ENCODE measurements at places on chromosomes 16 and 17. TPM values are rescaled to one million over a fixed set of nuclear protein-coding genes. Genes with fewer than 3 reads are reported as not detected.
A peak's percentile ranks its signal among the peaks of the same experiment; 100 is the strongest.

DNA sequence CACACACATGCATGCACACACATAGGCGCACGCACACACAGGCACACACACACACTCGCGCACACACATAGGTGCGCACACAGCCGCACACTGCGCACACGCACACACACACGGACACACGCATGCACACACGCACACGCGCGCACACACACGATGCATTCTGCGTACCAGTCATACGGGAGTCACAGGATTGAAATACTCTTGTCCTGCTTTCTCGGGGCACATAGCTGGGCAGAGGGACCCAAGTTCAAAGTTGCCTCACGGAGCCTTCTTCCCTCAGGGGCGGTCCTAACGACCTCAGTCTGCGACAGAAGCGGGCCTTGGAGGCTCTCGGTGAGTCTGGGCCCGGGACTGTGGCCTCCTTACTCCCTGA lies 56.0 kb downstream of the MRM1 start:
- no peaks in the 10 kb centered on the region for H3K36me3 ChIP-seq
- peaks cover 9% of the 10 kb centered on the region for H3K27me3 ChIP-seq
- no peaks in the 10 kb centered on the region for H3K4me1 ChIP-seq
- no peak for DNase-seq

KRTAP4-9 gene
- not detected for total RNA-seq

GRCh38 chr16:58448890-58449289 lies 51.1 kb upstream of the NDRG4 start:
- H3K27ac ChIP-seq: no peak overlapping the region
- DNase-seq: no peak
- H3K4me1 ChIP-seq: no peaks in the 10 kb centered on the region
- H3K4me3 ChIP-seq: no peak overlapping the region

- no peaks in the 10 kb centered on the region for H3K4me1 ChIP-seq
- H3K4me3 ChIP-seq: no peak overlapping the region
- no peaks in the 10 kb centered on the region for H3K27me3 ChIP-seq
- H3K36me3 ChIP-seq: no peaks in the 10 kb centered on the region
Measured at GRCh38 chr16:5058476-5058875, 7.3 kb downstream of the C16orf89 start.

- H3K4me1 ChIP-seq: no peaks in the 10 kb centered on the region
- no peak overlapping the region for H3K27ac ChIP-seq
- no peaks in the 10 kb centered on the region for H3K27me3 ChIP-seq
- no peak overlapping the region for H3K4me3 ChIP-seq
- no peak for DNase-seq
Measured at GRCh38 chr16:1561266-1561665, 27.8 kb downstream of the TMEM204 start.

NKD1 gene
- total RNA-seq: 2.3 TPM

C17orf50 gene
- not detected for total RNA-seq

DNA sequence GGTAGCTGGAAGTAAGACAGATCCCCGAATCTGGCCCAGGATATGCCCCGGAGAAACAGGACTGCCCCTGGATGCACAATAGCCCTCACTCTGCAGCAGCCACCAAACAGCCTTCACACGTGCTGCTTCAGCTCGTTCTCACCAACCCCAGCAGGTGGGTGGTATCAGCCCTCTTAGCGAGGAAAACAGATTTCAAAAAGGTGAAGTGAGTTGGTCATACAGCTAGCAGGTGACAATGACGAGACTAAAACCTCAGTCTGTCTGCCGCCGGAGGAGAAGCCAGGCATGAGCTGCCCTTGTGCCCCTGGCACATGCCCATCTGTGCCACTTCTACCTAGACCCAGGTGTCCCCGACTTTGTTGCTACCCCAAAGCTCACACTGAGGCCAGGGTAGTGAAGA lies 92.4 kb downstream of the YPEL2 start:
- H3K27ac ChIP-seq: no peak overlapping the region
- H3K4me3 ChIP-seq: no peak overlapping the region
- H3K4me1 ChIP-seq: no peaks in the 10 kb centered on the region
- no peak for DNase-seq
- no peaks in the 10 kb centered on the region for H3K27me3 ChIP-seq
- no peaks in the 10 kb centered on the region for H3K36me3 ChIP-seq

DNA sequence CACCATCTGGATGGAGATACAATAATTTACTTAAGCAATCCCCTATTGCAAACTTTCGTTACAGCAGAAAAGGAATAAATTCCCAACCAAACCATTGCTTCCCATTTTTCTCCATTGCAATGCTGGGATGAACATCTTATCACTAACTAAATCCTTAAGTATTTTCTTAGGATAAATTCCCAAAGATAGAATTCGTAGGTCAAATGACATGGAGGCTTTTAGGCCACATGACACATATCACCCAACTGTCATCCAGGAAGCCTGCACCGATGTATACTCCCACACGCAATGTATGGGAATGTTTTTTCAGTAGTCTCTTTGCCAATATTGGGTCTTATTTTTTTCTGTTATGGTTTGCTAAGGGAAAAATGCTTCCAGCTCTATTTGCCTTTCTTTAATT lies 1.6 kb upstream of the TLCD2 start:
- no peaks in the 10 kb centered on the region for H3K36me3 ChIP-seq
- H3K27ac ChIP-seq: peak overlapping the region; percentile 84
- H3K4me1 ChIP-seq: peaks cover 17% of the 10 kb centered on the region
- no peak for DNase-seq

DNA sequence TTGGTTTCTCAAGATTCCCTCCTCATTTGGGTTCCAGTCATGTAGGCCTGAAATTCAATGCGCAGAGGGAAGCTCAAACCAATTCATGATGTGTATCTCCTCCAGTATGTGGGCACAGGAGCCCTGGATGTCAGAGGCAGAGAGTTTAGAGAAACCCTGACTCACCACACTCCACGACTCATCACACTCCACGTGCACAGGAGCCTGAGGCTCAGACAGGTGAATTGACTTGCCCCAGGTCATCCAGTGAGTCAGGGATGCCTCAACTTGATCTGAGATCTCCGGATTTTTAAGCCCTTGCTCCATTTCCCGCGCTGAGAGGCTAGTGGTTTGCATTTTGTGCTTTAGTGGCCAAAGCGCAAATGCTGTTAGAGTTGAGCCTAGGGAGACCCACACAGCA lies 183.9 kb downstream of the HAPSTR1 start:
- no peak overlapping the region for H3K27ac ChIP-seq
- no peak for DNase-seq
- H3K4me1 ChIP-seq: no peaks in the 10 kb centered on the region
- H3K27me3 ChIP-seq: no peaks in the 10 kb centered on the region
- H3K36me3 ChIP-seq: no peaks in the 10 kb centered on the region
- H3K4me3 ChIP-seq: no peak overlapping the region

ASPHD1 gene
- 3.9 TPM for total RNA-seq

- H3K4me1 ChIP-seq: no peaks in the 10 kb centered on the region
- H3K27me3 ChIP-seq: no peaks in the 10 kb centered on the region
- H3K36me3 ChIP-seq: no peaks in the 10 kb centered on the region
- DNase-seq: no peak
- H3K27ac ChIP-seq: no peak overlapping the region
Measured at GRCh38 chr17:70716551-70716950, 547.2 kb downstream of the KCNJ2 start.

DNA sequence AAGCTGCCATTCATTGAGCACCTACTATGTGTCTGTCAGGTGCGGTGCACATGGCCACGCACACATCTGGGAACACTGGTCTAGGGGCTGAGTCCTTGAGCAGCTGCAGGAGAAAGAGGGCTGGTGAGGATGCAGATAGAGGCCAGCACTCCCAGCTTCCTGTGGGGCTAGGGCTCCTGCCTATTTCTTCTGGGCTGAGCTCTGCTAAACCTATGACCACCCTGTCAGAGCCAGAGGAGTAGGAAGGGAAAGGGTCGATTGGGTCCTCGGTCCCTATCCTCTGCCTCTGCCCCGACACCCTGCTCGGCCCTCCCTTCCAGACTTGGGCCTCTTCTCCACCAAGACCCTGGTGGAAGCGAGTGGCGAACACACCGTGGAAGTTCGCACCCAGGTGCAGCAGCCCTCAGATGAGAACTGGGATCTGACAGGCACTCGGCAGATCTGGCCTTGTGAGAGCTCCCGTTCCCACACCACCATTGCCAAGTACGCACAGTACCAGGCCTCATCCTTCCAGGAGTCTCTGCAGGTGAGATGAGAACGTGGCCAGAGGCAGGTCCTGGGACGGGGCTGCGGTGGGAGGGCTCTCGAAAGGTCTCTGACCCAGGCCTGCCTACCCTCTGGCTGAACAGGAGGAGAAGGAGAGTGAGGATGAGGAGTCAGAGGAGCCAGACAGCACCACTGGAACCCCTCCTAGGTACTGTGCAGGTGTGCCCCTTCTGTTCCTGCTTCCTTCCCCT lies 4.0 kb upstream of the TMEM88 start:
- H3K27ac ChIP-seq: no peak overlapping the region
- H3K4me3 ChIP-seq: no peak overlapping the region
- peaks cover 9% of the 10 kb centered on the region for H3K4me1 ChIP-seq
- peak; percentile 23 for DNase-seq
- H3K27me3 ChIP-seq: no peaks in the 10 kb centered on the region
- H3K36me3 ChIP-seq: peaks cover 25% of the 10 kb centered on the region

- H3K4me1 ChIP-seq: no peaks in the 10 kb centered on the region
- no peak overlapping the region for H3K27ac ChIP-seq
- no peaks in the 10 kb centered on the region for H3K27me3 ChIP-seq
- no peaks in the 10 kb centered on the region for H3K36me3 ChIP-seq
- DNase-seq: no peak
Measured at GRCh38 chr16:57563487-57563750, 21.0 kb downstream of the ADGRG5 start.

PARD6A gene
- 10.3 TPM for total RNA-seq

DNA sequence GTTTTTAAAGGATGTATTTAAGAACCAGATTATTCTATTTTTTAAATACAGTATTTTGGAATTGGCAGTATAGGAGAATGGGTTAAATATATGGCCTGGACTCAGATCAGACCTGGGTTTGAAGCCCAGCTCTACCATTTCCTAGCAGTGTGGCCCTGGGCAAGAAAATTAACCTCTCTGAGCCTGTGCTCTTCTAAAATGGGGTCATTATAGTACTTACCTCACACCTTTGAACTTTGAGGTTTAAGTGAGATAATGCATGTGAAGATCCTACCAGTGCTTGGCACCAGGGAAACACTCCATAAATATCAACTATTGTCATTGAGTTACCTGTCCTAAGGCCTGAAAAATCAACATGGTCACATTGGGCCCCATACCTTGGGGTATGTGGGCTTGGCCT lies 93.4 kb upstream of the WSB1 start:
- H3K27me3 ChIP-seq: no peaks in the 10 kb centered on the region
- no peaks in the 10 kb centered on the region for H3K36me3 ChIP-seq
- H3K4me1 ChIP-seq: no peaks in the 10 kb centered on the region
- H3K27ac ChIP-seq: no peak overlapping the region
- no peak overlapping the region for H3K4me3 ChIP-seq
- DNase-seq: no peak

DNA sequence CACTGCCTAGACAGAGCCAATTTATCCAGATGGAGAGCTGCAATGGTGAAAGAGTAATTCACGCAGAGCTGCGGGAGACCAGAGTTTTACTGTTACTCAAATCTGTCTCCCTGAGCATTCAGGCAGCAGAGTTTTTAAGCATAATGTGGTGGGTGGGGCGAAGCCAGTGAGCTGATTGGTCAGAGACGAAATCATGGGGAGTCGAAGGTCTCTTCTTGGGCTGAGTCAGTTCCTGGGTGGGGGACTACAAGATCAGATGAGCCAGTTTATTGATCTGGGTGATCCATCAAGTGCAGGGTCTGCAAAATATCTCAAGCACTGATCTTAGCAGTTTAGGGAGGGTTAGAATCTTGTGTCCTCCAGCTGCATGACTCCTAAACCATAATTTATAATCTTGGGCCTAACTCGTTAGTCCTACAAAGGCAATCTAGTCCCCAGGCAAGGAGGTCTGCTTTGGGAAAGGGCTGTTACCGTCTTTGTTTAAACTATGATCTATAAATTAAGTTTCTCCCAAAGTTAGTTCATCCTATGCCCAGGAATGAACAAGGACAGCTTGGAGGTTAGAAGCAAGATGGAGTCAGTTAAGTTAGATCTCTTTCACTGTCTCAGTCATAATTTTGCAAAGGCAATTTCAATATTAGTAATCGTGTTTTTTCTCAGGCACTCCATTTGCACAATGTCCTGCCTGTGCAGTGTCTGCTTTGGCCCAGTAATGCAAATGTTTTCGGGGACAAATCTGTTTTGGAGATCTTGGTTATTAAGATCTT lies 27.0 kb downstream of the PIGL start:
- no peak overlapping the region for H3K27ac ChIP-seq
- no peaks in the 10 kb centered on the region for H3K36me3 ChIP-seq
- peak; percentile 55 for DNase-seq
- H3K27me3 ChIP-seq: no peaks in the 10 kb centered on the region
- H3K4me1 ChIP-seq: no peaks in the 10 kb centered on the region

TEKT3 gene
- 0.45 TPM for total RNA-seq

Measured in colonic mucosa (tissue), 4 donors.